ENCODE measurements at places on chromosomes 12 and 14.
A peak's percentile ranks its signal among the peaks of the same experiment; 100 is the strongest.

GRCh38 chr12:18895540-18895939 lies 157.6 kb downstream of the CAPZA3 start:
- no peak for DNase-seq
- H3K4me3 ChIP-seq: no peak overlapping the region
- H3K36me3 ChIP-seq: no peaks in the 10 kb centered on the region

- peak; percentile 32 for DNase-seq
- no peaks in the 10 kb centered on the region for H3K27me3 ChIP-seq
- no peaks in the 10 kb centered on the region for H3K36me3 ChIP-seq
- H3K4me1 ChIP-seq: no peaks in the 10 kb centered on the region
Measured at GRCh38 chr12:6295094-6295811, 15.2 kb upstream of the PLEKHG6 start.

DNA sequence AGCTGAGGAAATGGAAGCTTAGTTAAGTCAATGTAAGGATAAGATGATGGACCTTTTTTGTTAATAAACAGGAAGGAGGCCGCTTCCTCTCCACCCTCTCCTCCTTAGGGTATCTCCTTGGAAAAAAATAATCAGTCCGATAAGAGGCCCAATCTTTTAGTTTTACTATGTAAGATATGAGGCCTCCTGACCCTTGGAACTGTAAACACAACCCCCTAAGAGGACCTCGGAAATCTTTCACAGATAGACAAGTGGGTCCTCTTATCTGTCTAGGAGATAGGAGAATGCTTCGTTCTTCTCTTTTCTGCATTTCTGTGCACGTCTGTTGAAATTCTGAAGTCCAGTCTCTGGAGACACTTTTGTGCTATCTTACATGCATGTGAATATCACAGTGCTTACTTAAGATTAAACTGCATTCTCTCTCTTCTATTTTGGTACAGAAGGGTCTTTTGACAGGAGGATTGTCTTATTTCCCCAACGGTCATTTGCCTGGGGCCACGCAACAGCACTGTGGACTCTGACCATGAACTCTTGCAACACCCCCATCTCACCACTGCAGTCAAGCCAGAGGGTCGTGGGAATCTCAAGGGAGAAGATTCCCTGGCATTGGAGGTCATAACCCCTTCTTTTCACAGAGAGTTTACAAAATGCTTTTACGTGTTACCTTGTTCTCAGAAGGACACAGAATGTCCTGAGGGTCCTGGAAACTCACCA lies 313.0 kb upstream of the RTL1 start:
- no peak overlapping the region for H3K4me3 ChIP-seq
- H3K36me3 ChIP-seq: no peaks in the 10 kb centered on the region
- no peaks in the 10 kb centered on the region for H3K4me1 ChIP-seq
- H3K27me3 ChIP-seq: no peaks in the 10 kb centered on the region
- H3K27ac ChIP-seq: no peak overlapping the region
- DNase-seq: no peak

DNA sequence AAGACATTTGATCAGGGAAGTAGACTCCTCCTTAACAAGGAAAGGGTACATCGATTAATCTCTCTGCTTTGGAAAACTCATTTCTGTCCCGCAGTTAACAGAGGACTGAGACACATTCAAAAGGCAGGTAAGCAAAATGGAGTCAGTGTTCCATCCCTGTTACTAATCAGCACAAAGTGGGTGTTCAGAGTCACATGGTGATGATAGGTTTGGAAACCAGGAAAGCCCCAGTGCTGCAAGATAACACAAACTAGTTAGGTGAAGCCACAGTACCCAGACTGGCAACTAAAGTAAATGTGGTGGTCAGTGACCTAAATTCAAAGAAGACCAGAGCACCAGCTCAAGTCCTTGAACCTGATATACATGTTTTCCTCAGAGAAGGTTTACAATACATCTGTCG lies 1.8 kb downstream of the OR4K17 start:
- DNase-seq: no peak
- H3K4me1 ChIP-seq: no peaks in the 10 kb centered on the region
- no peak overlapping the region for H3K27ac ChIP-seq
- H3K27me3 ChIP-seq: no peaks in the 10 kb centered on the region
- H3K4me3 ChIP-seq: no peak overlapping the region

- H3K4me3 ChIP-seq: no peak overlapping the region
- no peak for DNase-seq
- H3K4me1 ChIP-seq: no peaks in the 10 kb centered on the region
- no peak overlapping the region for H3K27ac ChIP-seq
- no peaks in the 10 kb centered on the region for H3K36me3 ChIP-seq
Measured at GRCh38 chr14:94885481-94886155, 115.7 kb upstream of the GSC start.

GRCh38 chr12:14993537-14994266 lies 20.9 kb downstream of the PDE6H start:
- peaks cover 36% of the 10 kb centered on the region for H3K4me1 ChIP-seq
- no peaks in the 10 kb centered on the region for H3K36me3 ChIP-seq
- no peak for DNase-seq
- peak overlapping the region; percentile 11 for H3K27ac ChIP-seq
- no peaks in the 10 kb centered on the region for H3K27me3 ChIP-seq
- H3K4me3 ChIP-seq: no peak overlapping the region

DNA sequence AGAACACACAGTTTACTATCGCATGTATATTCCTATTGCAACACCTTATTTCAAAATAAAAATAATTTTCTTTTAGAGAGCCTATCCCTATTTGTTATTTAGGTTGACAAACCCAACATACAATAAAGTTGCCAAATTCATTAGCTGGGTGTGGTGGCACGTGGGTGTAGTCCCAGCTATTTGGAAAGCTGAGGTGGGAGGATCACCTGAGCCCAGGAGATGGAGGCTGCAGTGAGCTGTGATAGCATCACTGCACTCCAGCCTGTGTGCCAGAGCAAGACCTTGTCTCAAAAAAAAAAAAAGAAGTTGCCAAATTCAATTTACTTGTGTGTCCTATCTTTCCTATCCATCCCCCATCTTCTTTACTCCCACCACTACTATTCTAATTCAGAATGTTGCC lies 23.9 kb downstream of the DENND5B start:
- H3K27ac ChIP-seq: no peak overlapping the region
- no peaks in the 10 kb centered on the region for H3K27me3 ChIP-seq
- H3K4me3 ChIP-seq: no peak overlapping the region
- no peaks in the 10 kb centered on the region for H3K4me1 ChIP-seq
- no peaks in the 10 kb centered on the region for H3K36me3 ChIP-seq

DNA sequence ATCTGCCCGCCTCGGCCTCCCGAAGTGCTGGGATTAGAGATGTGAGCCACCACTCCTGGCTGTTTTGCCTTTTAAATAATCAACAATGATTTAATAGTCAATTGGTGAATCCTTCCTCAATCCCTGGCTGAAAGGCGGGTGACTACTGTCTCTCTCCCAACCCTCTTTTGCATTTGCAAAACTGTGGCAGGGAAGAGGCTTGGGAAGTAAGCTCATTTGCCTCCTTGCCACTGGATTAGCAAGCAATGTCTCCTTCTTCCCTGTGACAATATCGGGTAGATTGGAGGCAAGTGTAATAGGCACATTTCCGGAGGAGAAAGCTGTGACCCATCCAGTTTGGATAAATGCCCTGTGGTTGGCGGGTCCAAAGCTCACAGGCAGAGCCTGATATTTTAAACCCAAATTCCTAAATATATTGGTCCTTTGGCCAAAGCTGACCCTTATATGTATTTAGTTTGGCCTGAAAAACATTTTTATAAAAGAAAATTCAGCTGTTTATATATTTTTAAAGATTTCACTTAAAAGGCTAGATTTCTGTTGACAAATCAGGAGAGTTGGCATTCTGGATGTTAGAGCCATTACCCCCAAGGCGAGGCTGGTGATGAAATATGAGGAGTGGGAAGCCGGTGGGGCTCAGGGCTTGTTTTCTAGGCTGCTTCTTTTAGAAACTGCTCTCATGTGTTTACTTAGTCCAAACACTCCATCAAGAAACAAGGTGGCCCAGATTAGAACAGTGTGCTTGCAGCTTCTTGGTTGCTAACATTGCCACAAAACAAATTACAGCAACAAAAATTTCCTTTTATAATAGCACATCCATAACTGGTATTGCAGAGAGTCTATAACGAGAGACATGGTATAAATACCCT lies 646.9 kb upstream of the TMEM132C start:
- no peaks in the 10 kb centered on the region for H3K27me3 ChIP-seq
- H3K36me3 ChIP-seq: no peaks in the 10 kb centered on the region
- H3K4me3 ChIP-seq: no peak overlapping the region
- no peak overlapping the region for H3K27ac ChIP-seq
- H3K4me1 ChIP-seq: no peaks in the 10 kb centered on the region
- no peak for DNase-seq

DNA sequence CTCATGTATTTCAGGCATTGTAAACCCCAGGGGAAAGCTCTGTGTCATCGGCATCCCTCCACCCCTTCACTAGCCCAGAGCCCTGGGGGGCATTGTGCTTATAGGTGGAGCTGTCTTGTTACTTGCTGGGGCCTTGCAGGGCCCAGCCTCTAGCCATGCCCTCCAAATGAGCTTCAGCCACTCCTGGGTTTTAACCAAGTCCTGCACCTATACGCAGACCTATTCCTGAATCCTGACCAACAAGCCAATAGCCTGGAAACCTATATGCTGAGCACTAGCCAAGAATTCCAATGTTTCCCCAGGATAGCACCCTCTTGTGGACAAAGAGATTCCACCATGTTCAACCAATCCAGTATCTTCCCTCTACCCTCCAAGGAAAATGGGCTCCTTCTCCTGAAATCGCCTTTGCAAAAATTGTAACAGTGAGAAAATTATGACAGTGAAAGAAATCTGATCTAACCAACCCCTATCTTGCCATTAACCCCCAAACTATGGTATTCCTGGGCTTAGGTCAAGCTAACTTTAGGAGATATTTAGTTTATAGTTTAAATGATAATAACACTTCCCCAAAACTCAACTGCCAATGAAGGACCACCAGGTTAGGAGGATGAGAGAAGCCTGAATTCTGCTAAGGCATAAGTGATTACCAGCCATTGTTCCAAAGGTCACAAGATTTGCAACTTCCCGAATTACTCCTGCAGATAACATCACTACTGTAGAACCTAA lies 55.5 kb downstream of the TTC7B start:
- H3K4me1 ChIP-seq: peaks cover 15% of the 10 kb centered on the region
- H3K36me3 ChIP-seq: no peaks in the 10 kb centered on the region
- H3K4me3 ChIP-seq: no peak overlapping the region

GRCh38 chr12:6469609-6470374 lies 685 bp downstream of the VAMP1 start:
- H3K27ac ChIP-seq: peak overlapping the region; percentile 77
- DNase-seq: peak; percentile 6
- peaks cover 19% of the 10 kb centered on the region for H3K36me3 ChIP-seq
- peaks cover 19% of the 10 kb centered on the region for H3K4me1 ChIP-seq
- H3K27me3 ChIP-seq: no peaks in the 10 kb centered on the region

DNA sequence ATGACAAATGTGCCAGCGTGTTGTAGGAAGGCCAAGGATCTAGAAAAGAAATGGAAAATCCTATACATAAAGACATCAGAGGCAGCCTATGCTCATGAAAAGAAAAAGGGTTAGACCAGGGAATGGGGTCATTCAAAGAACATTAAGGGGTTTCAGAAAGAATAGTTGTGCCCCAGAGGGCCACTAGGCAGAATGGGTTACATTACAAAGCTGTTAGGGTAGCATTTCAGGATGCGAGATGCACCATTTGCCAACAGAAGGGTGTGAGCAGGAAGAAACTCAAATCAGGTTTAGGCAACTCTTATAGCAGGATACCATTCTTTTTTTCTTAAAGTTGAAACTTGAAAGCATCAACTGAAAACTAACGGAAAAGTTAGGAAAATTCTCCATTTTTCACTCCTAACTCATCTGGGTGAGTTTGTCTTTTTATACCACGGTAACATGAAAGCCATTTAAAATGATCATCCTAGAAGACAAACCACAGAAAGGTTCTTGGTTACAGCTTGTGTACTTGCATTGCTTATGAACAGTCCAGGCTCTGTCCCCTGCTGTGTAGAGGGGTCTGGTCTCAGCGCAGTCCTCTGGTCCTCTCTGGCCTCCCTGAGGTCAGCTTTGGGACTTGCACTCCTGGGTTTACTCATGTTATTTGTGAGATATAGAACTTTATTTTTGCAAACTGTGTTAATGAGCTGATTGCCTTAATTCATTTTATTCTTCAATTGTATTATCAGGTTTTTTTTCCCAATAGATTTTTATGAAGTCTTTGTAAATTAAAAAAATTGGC lies 209.1 kb downstream of the DACT1 start:
- H3K4me1 ChIP-seq: no peaks in the 10 kb centered on the region
- no peaks in the 10 kb centered on the region for H3K36me3 ChIP-seq
- no peak for DNase-seq
- no peaks in the 10 kb centered on the region for H3K27me3 ChIP-seq
- no peak overlapping the region for H3K4me3 ChIP-seq
- H3K27ac ChIP-seq: no peak overlapping the region

DNA sequence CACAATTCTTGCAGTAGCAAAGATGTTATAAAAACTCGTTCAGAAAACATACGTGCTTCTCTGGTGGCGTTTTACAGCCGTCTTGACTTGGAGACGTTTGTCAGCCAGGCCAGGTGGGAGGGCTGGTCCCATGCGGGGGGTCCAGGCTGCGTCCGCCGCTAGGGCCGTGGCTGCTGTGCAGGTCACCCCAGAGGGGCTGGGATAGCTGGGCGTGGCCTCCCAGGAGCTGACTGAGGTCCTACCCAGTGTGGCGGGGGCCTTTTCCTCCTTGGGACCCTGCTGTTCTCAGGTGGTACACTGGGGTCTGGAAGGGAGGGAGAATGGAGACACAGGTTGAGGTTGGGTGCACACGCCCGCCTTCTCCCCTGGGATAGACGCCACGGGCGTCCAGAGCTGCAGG lies 25.2 kb downstream of the MTA1 start:
- peaks cover 10% of the 10 kb centered on the region for H3K36me3 ChIP-seq
- no peak overlapping the region for H3K4me3 ChIP-seq
- H3K4me1 ChIP-seq: no peaks in the 10 kb centered on the region
- DNase-seq: no peak
- H3K27me3 ChIP-seq: no peaks in the 10 kb centered on the region

DNA sequence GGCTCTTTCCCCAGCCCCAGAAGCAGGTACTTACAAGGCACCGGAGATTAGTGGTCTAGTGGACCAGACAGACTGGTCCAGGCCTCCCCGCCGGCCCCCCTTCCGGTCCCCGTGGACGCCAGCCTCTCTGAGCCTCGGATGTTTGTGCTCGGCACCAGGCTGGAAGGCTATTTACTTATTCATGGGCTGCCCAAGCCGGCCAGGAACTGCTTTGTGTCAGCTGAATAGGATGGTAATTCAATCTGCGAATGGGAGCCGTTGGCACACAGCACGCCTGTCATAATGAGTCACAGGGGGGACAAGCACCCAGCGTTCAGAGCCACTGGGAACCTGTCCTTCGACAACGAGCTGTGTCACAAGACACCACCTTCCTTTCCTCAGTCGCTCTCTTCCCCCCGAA lies 82.3 kb downstream of the RIMBP2 start:
- H3K36me3 ChIP-seq: no peaks in the 10 kb centered on the region
- H3K4me3 ChIP-seq: no peak overlapping the region
- no peak overlapping the region for H3K27ac ChIP-seq
- no peaks in the 10 kb centered on the region for H3K4me1 ChIP-seq
- H3K27me3 ChIP-seq: peaks cover 2% of the 10 kb centered on the region

DNA sequence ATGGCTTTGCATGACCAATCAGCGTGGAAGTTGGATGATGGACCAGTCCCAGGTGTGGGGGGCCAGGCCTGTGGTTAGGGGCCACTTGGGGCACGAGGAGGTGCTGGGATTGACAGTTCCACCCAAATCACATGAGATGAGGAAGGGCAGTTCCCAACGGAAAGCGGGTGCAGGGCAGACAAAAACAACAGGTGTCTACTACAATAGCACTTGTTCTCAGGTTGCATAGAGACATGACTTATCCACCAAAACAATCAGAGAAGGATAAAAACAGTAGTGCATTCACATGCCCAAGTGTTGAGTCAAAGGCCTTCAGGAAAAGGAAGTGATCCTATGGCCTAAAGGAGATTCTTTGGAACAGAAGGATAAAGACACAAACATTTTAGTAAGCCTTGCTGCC lies 14.6 kb upstream of the EIF2B2 start:
- no peaks in the 10 kb centered on the region for H3K27me3 ChIP-seq
- no peak overlapping the region for H3K27ac ChIP-seq
- no peak overlapping the region for H3K4me3 ChIP-seq
- no peaks in the 10 kb centered on the region for H3K36me3 ChIP-seq
- no peak for DNase-seq

Data from CD14-positive monocyte (primary cell).